ENCODE measurements at places on chromosomes 11 and 22. TPM values are rescaled to one million over a fixed set of nuclear protein-coding genes. Genes with fewer than 3 reads are reported as not detected.
A peak's percentile ranks its signal among the peaks of the same experiment; 100 is the strongest.

OR8G1 gene
- polyA plus RNA-seq: not detected

GRCh38 chr22:17972385-17973191 is 51.8 kb downstream of the MICAL3 start:
- no peak for DNase-seq
- no peaks in the 10 kb centered on the region for H3K36me3 ChIP-seq
- H3K27ac ChIP-seq: peak overlapping the region; percentile 22
- H3K27me3 ChIP-seq: no peaks in the 10 kb centered on the region
- no peak overlapping the region for H3K4me3 ChIP-seq

DNA sequence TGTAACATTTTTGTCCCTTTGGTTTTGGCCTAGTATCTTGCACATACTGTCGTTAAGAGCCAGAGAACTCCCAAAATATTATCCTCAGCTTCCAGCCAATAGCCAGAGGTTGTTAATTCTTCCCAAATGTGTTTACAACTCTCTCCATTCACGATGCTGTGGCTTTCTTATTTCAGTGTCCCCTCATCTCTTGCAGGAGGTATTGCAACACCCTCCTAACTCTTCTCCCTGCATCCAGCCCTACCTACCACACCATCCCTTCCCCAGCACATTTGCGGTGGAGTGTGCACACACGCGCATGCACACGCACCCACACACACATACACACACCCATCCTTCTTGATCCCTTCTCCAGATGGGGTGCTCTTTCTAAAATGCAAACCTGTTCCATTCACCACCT is 75.6 kb upstream of the LMO2 start:
- H3K27ac ChIP-seq: no peak overlapping the region
- no peak for DNase-seq
- H3K4me3 ChIP-seq: no peak overlapping the region

IL17REL gene
- not detected for polyA plus RNA-seq

GRCh38 chr11:19577976-19578619 is 134.5 kb upstream of the NAV2 start:
- no peaks in the 10 kb centered on the region for H3K36me3 ChIP-seq
- H3K4me3 ChIP-seq: no peak overlapping the region
- H3K4me1 ChIP-seq: peaks cover 19% of the 10 kb centered on the region
- H3K27me3 ChIP-seq: no peaks in the 10 kb centered on the region
- DNase-seq: no peak

DNA sequence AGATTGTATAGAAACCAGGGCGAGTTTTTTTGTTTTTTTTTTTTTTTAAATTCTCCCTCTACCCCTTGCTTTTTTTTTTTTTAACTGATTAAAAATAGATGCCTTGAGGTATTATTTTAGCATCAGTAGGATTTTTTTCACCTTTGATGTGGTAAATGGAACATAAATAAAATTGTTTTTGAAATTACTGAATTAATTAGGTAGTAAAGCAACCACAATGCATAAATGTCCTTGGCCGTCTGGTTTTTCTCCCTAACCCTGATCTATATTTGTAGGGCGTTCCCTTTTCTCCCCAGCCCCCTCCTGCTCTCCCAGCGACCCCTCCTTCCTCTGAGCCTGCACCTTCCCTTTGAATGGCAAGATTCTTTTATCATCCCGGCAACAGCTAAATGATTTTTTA is 107.8 kb downstream of the ZBTB16 start:
- H3K4me3 ChIP-seq: no peak overlapping the region
- DNase-seq: no peak
- H3K4me1 ChIP-seq: peaks cover 93% of the 10 kb centered on the region
- no peaks in the 10 kb centered on the region for H3K36me3 ChIP-seq

GRCh38 chr22:50267591-50268390 is 2.4 kb downstream of the MAPK11 start:
- H3K4me3 ChIP-seq: no peak overlapping the region
- no peaks in the 10 kb centered on the region for H3K27me3 ChIP-seq
- peak; percentile 90 for DNase-seq
- H3K36me3 ChIP-seq: no peaks in the 10 kb centered on the region
- H3K4me1 ChIP-seq: peaks cover 30% of the 10 kb centered on the region

- no peaks in the 10 kb centered on the region for H3K36me3 ChIP-seq
- no peaks in the 10 kb centered on the region for H3K4me1 ChIP-seq
- DNase-seq: no peak
- no peak overlapping the region for H3K27ac ChIP-seq
Observed at GRCh38 chr11:30984827-30985226, 384.7 kb downstream of the DCDC1 start.

ZFTA gene
- 7.0 TPM for polyA plus RNA-seq

DNA sequence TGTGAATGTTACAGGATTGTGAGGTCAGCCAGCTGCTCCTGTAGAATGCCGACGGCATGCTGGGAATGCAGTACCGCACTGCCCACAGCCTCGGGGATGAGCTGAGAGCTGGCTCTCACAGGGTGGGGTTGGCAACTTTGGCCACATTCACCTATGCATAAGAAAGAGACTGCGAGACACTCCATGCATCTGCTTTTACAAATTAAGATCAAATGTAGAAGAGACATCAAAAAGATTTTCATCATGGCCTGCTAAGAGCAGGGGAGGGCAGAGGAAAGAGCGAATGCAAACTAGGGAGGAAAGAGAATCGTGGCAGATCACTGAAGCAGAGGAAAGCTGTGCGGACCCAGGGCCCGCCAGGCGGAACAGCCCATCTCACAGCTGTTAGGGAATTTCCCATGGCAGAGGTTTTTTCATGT is 49.8 kb upstream of the SPATA19 start:
- no peak overlapping the region for H3K27ac ChIP-seq
- no peaks in the 10 kb centered on the region for H3K27me3 ChIP-seq
- no peak overlapping the region for H3K4me3 ChIP-seq
- DNase-seq: no peak

- no peak for DNase-seq
- H3K27me3 ChIP-seq: no peaks in the 10 kb centered on the region
- no peaks in the 10 kb centered on the region for H3K4me1 ChIP-seq
- no peaks in the 10 kb centered on the region for H3K36me3 ChIP-seq
- no peak overlapping the region for H3K27ac ChIP-seq
Observed at GRCh38 chr22:22662095-22662494, 17.7 kb downstream of the GGTLC2 start.

DNA sequence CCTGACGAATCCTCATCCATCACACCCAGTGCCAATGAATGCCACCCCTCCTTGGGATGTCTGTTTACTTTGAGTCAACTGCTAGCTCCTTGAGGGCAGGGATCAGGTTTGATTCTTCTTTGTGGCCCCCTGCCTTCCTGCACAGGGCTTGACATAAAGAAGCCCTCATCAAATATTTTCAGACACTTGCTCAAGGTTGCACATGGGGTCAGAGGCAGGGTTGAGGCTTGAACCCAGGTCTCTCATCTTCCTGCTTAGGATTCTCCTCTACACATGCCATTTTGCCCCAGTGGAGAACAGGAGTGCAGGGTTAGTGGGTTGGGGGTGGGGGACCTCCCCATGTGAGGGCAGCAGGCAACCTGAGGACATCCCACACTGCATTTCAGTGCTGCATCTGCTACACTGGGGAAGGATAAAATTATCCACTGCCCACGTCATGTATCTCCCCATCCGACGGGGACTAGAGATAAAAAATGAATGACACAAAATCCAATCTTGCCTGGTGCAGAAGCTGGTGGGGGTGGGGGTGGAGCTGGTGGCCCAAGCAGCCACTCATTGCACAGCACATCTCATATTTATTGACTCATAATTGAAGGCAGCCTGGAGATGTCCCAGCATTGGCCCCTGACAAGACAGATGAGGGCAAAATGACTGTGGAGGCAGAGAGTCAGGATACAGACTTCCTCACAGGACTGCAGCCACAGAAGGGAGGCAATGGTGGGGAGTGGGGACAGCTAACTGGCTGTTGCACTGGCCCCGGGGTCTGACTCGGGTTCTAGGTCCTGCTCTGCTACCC is 41.3 kb downstream of the NEU3 start:
- H3K36me3 ChIP-seq: no peaks in the 10 kb centered on the region
- no peaks in the 10 kb centered on the region for H3K4me1 ChIP-seq
- H3K4me3 ChIP-seq: no peak overlapping the region
- no peak overlapping the region for H3K27ac ChIP-seq
- no peaks in the 10 kb centered on the region for H3K27me3 ChIP-seq

GRCh38 chr11:8690374-8691342 is 8.1 kb downstream of the RPL27A start:
- no peaks in the 10 kb centered on the region for H3K36me3 ChIP-seq
- H3K4me1 ChIP-seq: peaks cover 13% of the 10 kb centered on the region
- H3K27me3 ChIP-seq: no peaks in the 10 kb centered on the region
- H3K27ac ChIP-seq: no peak overlapping the region

SEC14L6 gene
- polyA plus RNA-seq: 6.0 TPM

FXYD6 gene
- polyA plus RNA-seq: 14.3 TPM

DNA sequence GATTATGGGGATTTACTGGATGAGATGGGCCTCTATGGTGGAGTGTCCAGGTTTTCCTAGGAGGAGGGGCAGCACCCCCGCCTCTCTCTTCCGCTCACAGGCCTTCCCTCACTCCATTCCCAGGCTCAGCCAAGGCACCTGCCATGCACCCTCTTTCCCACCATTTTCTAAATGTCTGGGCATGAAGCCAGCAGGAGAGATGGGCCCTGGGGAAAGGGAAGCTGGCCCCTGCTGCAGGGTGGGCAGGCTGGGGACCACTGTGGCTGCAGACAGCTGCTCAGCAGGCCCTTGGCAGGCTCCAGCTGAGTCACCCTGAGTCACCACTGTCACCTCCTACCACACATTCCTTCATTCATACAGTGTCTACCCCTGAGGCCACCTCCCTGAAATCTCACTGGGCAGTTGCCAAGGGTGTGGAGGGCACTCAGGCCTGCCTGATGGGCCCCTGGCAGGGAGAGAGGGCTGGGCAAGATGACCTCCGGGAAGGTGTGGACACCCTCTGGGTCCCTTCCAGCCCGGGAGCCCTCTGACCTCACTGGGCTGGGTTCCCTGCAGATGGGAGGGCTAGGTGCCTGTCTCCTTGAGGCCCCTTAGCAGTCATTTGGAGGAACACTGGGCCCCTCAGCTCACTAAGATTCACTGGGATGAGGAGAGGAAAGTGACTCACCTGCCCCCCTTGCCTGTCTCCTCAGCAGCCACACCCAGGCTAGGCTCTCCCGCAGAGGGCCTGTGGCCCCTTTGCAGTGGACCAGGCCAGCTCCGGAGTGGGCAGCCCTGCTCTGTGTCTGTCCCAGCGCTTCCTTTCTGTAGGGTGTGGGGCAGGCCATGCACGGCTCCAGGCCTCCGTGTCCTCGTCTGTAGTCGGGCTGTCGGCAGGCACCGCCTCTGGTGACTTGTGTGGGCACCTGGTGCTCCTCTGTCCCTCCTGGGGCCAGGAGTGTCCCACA is 7.8 kb downstream of the MYEOV start:
- DNase-seq: peak; percentile 64
- peak overlapping the region; percentile 8 for H3K27ac ChIP-seq
- H3K4me1 ChIP-seq: no peaks in the 10 kb centered on the region
- no peaks in the 10 kb centered on the region for H3K36me3 ChIP-seq
- no peaks in the 10 kb centered on the region for H3K27me3 ChIP-seq
- no peak overlapping the region for H3K4me3 ChIP-seq

DNA sequence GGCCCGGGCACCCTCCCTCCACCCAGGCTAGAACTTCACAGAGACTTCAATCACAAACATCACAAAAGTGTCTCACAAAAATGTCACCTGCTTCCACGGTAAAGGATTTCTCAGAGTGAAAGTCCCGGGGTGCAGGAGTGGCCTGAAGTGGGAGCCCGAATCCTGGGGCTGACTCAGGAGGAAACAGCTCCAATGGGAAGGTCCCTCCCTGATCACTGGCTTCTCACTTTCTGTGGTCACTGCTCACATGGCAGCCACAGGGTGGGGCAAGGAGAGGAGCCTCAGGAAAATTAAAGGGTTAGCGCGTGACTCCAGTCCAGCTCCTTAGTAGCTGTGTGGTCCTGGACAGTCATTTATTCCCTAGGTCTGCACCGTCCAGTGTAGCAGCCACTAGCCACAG is 564.5 kb upstream of the B3GAT1 start:
- no peak for DNase-seq
- no peaks in the 10 kb centered on the region for H3K4me1 ChIP-seq
- no peaks in the 10 kb centered on the region for H3K36me3 ChIP-seq
- no peaks in the 10 kb centered on the region for H3K27me3 ChIP-seq
- H3K27ac ChIP-seq: no peak overlapping the region
- H3K4me3 ChIP-seq: no peak overlapping the region

GRCh38 chr11:66316849-66317251 is at the start of gene CD248:
TSS of gene CD248 (minus strand) at chr11:66317044. CDS start at chr11:66317027, 17 bp downstream.
- H3K4me3 ChIP-seq: peak within 1 kb of the TSS; percentile 55

TP53I11 gene
- 18.8 TPM for polyA plus RNA-seq

DNA sequence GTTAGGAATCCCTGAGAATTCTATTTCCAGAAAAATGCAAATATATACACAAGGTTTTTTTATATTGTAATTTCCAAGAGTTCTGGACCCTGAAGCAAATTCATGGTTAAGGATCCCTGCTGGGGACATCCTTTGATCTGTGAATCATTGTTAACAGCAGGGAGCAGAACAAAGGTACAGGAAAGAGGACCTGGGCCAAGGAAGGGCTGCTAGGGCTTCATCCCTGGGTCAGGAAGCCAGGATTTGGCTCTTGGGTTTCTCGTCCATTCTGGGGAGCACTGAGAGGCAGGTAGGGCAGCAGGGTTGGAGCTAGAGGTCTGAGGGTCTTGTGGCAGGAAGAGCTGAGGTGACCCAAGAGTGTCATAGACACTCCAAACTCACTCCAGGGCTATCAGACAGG is 10.2 kb upstream of the OAF start:
- no peaks in the 10 kb centered on the region for H3K27me3 ChIP-seq
- no peak overlapping the region for H3K4me3 ChIP-seq
- H3K36me3 ChIP-seq: no peaks in the 10 kb centered on the region
- no peaks in the 10 kb centered on the region for H3K4me1 ChIP-seq
- no peak overlapping the region for H3K27ac ChIP-seq

DNA sequence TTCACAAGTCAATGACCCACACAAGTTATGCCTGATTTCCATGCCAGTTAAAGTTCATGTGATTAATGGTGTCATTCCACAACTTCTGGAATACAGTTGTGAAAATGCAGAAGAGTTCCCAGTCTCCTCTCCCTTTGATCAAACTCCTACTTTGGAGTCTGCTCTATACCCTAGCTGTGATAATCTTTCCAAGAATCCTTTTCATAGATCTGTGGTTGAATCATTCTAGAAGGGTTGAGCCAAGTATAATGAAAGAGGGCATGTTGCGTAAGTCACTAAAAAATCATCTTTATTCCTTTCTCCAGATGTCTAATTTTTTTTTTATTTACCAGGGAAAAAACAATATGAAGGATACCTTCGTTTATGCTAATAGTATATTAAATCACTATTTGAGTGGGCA is 89.7 kb upstream of the CARD18 start:
- no peak overlapping the region for H3K27ac ChIP-seq
- no peaks in the 10 kb centered on the region for H3K27me3 ChIP-seq
- no peak for DNase-seq
- no peaks in the 10 kb centered on the region for H3K4me1 ChIP-seq
- no peak overlapping the region for H3K4me3 ChIP-seq

DNA sequence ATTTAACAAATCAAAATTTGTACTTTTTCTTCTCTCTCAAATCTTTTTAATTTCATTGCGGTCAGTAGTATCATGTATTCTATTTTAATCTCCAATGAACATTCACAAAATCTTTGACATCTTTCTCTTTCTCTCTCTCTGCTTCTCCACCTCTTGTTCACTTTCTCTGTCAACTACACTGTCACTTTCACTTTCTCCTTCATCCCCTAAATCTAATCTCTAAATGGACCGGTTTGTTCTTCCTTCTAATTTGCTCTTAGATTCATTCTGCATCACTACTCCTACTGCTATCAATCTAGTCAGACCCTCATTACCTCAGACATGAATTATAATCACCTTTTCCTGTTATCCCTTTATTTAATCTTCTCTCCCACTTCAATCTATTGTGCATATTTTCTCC is 18.6 kb downstream of the CCDC73 start:
- no peak overlapping the region for H3K4me3 ChIP-seq
- DNase-seq: no peak
- no peaks in the 10 kb centered on the region for H3K27me3 ChIP-seq
- H3K4me1 ChIP-seq: no peaks in the 10 kb centered on the region

Measured in pancreas (tissue), 10 donors.